ENCODE measurements at places on chromosomes 6 and 20.
A peak's percentile ranks its signal among the peaks of the same experiment; 100 is the strongest.

DNA sequence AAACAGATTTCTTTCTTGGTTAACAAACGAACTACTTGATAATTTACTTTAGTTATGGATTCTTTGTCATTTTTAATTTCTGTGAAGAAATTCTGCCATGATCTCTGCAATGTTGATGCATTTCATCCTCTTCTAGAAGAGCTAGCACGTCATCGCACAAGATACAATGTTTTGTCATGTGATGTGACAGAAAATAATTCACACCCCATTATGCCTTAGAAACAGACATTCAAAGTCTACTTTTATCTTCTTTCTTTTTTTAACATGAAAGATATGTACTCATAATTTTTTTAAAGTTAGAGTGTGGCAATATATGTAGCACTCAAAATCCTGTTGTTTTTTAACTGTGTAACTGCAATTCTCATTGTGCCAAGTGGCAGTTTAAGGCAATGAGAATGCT lies 39.6 kb upstream of the NELFCD start:
- no peak for DNase-seq

DNA sequence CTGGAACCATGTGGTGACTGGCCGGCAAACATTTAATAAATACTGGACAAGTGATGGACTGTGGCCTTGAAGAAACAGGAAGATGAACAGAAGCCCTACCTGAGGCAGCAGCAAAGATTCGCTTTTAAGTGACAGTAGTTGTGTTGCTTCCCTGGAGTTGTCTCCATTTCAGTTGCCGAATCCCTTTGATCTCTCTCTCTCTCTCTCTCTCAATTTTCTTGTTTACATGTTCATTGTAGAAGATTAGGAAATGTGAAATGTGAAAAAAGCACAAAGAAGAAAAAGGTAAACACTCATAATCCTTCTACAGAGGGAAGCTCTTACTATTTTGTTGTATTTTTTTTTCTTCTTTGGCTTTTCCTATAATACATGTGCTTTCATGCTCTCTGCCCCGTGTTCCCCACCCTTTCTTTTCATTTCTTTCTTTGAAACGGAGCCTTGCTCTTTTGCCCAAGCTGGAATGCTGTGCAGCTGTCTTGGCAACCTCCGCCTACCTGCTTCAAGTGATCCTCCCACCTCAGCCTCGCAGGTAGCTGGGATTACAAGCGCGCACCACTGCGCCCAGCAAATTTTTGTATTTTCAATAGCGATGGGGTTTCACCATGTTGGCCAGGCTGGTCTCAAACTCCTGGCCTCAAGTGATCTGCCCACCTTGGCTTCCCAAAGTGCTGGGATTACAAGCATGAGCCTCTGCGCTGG lies 81.5 kb downstream of the SHLD1 start:
- no peak for DNase-seq

GRCh38 chr6:166296035-166296883 lies 11.9 kb downstream of the PRR18 start:
- DNase-seq, result no peak

GRCh38 chr6:136628996-136629395 lies 78.8 kb upstream of the MAP7 start:
- DNase-seq, result no peak

GRCh38 chr6:46893648-46894047 lies 28.1 kb downstream of the ADGRF5 start:
- DNase-seq, result no peak

DNA sequence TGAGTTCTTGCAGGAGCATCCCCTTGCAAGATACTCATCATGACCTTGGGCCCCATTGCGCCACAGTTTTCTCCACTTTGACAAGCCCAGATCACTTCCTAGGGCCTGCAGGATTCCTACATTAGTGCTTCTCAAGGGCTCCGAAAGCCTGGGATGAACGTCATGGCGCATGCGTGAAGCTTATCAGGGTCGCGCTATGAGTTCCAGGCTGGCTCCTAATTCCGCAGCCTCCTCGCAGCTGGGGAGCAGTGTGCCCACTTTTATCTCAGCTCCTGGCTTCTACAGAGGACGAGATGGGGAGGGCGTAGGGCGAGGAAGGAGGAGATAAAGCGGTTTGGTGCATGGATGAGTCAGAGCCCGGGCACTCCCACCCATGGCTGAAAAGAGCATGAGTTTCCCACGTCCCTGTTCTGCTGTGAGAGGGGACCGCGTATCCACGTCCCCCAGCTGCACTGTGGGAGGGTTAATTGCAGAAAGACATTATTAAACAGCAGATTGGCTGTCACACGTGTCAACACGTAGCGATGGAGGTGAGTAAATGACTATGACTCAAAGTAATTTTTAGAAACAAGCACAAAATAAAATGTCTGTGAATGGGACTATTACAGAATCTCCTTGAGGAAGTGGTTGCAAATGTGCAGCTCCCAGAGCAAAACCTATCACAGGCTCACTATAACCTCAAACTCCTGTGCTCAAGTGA lies 72.9 kb upstream of the DSP start:
- DNase-seq, result no peak

DNA sequence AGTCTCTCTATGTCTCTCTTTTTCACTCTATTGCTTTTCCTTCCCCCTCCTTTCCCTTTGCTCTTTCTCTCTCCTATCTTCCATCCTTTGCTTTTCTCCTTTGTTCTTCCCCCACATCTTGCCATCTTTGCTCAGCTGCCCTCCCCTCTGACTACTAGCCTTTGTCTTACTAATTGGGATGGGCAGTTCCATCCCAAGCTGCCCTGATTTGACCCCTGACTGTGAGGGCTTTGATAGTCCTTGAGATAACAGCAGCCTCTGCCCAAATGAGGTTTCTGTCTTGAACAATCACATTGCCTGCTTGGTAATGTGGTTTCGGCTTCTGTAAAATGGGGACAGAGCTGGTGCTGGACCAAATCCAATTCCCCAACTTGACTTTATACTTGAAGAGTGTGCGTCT lies 327.7 kb downstream of the DHX35 start:
- DNase-seq, result no peak

GRCh38 chr6:83466328-83466727 lies 35.5 kb upstream of the ME1 start:
- DNase-seq, result no peak

GRCh38 chr20:57523782-57524181 lies 1.2 kb downstream of the CTCFL start:
- no peak for DNase-seq

DNA sequence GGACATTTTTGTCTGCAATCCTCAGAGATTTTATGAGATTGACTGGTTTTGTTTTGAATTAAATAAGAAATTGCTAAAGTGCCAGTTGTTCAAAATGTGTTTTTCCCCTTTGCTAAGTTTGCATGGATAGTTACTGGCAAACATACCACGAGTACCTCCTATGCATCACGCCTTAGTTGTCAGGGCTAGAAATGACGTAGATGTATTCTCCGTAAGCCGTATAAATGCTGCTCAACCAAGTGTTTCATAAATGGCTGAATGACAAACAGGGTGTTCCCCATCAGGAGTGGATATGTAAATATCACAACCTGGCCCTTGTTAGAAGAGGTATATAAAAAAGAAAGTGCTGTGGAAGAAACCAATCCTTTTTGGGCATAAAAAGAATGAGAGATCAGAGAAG lies 341.1 kb upstream of the ZFP64 start:
- no peak for DNase-seq

- DNase-seq, result no peak
These were observed 4.2 kb upstream of the RNF182 start for GRCh38 chr6:13920552-13920951.

DNA sequence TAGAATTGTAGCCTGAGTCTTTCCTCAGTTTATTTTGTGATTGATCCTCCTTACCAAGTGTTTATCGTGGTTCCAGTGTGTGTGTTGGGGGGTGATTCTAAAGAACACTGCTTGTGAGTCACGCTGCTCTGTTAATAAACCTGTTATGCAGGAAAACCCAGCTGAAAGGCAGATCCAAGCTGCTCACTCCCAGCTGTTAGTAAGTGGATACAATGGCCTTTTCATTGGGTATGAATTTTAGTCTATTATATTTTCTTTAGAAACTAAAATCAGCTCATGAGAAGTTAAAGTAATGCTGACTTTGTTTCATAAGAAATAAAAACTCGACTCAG lies 12.2 kb upstream of the DSTN start:
- peak; percentile 91 for DNase-seq

DNA sequence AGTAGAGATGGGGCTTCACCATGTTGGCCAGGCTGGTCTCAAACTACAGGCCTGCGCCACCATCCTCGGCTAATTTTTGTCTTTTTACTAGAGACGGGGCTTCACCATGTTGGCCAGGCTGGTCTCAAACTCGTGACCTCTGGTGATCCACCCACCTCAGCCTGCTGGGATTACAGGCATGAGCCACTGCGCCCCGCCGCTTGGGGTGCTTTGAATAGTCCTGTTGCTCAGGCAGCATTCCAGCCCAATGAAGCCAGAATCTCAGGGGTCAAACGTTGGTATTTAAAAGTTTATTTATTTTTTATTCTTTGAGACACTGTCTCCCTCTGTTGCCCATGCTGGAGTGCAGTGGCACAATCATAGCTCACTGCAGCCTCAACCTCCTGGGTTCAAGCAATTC lies 11.3 kb downstream of the MOCS3 start:
- DNase-seq, result no peak

- DNase-seq, result peak; percentile 73
These were observed 33.0 kb upstream of the FILIP1 start for GRCh38 chr6:75526502-75527127.

- DNase-seq, result no peak
These were observed 121.1 kb downstream of the PLEKHG1 start for GRCh38 chr6:150720774-150721233.

DNA sequence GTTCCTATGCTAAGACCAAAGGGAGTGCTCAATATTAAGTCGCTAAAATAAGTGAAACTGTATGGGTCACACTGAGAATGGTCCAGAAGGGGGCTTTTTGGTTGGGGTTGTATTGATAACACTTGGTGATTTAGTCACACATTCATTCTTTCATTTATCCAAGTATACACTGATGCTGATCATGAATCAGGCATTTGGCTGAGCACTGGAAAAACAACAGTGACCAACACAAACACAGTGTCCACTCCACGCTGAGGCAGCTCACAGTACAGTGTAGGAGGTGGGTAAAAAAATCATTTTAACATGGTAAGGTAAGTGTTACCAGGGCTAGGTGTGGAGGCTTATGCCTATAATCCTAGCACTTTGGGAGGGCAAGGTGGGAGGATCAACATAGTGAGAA lies 9.2 kb upstream of the FAM83C start:
- no peak for DNase-seq

- DNase-seq, result no peak
These were observed 75.2 kb upstream of the ADGRF1 start for GRCh38 chr6:47117314-47117713.

DNA sequence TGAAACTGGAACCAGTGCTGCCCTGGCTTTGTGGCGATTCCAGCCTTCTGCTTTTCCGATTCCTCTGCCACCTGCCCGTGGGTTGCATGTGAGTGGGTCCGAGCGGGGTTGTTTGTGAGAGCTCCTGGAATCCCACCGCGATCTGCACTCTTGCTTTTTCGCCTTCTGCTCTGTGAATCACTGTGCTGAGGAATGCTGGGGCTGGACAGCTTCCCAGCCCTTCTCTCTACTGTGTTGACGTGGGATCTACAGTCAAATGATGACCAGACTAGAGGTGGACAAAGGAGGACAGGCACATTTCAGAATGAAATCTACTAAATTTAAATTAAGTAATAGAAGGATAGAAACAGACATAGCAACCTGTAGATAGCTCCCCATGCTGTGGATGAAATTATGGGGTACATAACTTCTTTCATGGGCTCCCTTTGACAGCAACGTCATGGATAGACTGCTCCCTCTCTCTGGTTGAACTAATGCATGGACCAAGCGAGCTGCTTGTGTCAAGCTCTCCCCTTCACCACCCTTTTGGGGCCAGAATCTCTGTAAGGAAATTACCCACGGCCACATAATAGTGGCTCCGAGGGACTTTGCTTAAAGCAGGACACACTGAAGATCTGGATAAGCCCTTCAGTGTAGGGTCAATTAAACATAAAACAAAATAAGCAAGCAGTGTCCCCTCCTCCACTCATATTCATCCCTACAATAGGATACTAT lies 2.0 kb downstream of the FNDC1 start:
- peak; percentile 40 for DNase-seq

DNA sequence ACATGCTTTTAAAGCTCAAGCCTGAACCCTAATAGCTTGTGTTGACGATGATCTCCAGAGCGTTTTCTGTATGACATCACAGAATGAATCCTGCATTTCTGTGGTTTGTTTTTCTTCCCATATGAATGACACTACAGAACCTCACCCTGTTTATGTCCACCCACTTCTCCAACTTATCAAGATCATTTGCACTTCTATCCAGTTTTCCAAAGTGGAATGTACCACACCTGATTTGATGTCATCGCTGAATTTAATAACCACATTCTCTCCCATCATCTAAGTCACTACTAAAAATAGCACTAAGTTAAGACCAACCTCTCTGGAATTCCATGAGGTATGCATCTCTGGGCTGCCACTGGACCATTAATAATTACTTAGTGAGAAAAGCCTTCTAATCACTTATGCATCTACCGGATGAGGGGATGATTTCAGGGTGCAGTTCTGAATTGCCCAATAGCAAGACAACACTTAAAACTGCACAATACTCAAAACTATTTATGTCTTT lies 33.3 kb upstream of the CITED2 start:
- no peak for DNase-seq

DNA sequence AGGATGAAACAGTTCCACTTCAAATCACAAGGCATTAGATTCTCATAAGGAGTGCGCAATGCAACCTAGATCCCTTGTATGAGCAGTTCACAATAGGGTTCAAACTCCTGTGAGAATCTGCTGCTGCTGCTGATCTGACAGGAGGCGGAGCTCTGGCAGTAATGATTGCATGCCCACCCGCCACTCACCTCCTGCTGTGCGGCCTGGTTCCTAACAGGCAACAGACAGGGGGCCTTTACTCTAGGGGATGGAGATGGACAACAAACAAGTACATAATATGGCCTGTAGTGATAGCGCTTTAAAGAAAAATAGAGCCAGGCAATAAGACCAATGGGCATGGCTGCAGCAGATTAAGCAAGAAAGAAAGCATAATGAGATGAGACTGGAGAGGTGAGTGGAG lies 2.7 kb upstream of the TBC1D22B start:
- DNase-seq, result no peak

- no peak for DNase-seq
These were observed 174.5 kb downstream of the CDC5L start for GRCh38 chr6:44561832-44562665.

All from T47D (cell line).